ENCODE measurements at places on chromosomes 3 and 15. TPM values are rescaled to one million over a fixed set of nuclear protein-coding genes. Genes with fewer than 3 reads are reported as not detected.

- H3K4me1 ChIP-seq: peaks cover 3% of the 10 kb centered on the region
- no peak for DNase-seq
- H3K4me3 ChIP-seq: no peak overlapping the region
- H3K36me3 ChIP-seq: no peaks in the 10 kb centered on the region
- peaks cover 10% of the 10 kb centered on the region for H3K27me3 ChIP-seq
Observed at GRCh38 chr15:77817434-77817833, 184.7 kb upstream of the LINGO1 start.

GRCh38 chr3:195115600-195116406, 155.2 kb downstream of the XXYLT1 start:
- H3K27me3 ChIP-seq: no peaks in the 10 kb centered on the region
- H3K36me3 ChIP-seq: no peaks in the 10 kb centered on the region
- H3K4me3 ChIP-seq: no peak overlapping the region
- DNase-seq: no peak
- no peak overlapping the region for H3K27ac ChIP-seq
- H3K4me1 ChIP-seq: peaks cover 5% of the 10 kb centered on the region

DNA sequence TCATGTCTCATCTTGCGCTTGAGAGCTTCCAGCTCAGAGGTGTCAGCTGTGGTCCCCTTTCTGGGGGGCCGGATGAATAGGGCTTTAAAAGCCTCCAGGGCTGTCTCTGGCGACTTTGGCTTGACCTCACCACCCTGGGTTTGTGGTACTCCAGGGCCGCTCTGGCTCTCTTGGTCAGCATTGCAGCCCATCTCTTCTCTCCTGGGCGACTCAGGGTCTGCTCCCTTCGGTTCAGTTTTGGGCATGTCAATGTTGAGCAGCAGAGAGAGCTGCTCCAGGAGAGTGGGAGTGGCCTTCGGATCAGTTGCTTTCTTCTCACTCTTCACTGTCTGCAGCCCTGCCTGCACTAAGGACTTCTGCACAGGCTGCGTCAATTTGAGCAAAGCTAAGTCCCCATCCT, 127.9 kb downstream of the FMN1 start:
- peak overlapping the region; percentile 63 for H3K27ac ChIP-seq
- H3K36me3 ChIP-seq: peaks cover 11% of the 10 kb centered on the region

ZCWPW2 gene
- total RNA-seq: 0.97 TPM

DAZL gene
- not detected for total RNA-seq

Measured in SJCRH30 (cell line).